ENCODE measurements at places on chromosomes 5 and 9.

DNA sequence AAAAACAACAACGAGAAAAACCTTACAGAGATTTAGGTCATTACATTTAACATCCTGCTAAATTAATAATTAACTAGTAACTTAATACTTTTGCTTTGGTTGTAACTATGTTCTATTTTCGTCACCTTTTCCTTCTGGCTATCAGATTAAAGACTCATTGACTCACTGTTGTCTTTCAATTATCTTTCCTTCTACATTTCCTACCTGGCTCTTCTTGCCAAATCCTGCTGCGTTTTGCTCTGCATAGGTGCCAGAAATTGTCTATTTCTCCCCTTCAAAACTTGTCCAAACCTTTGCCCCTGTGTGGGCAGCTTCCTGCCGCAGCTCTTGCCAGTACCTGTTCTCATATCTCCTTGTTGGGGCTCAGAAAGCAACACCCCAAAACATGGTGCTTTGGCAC lies 235.5 kb upstream of the ZNF608 start:
- DNase-seq: no peak

DNA sequence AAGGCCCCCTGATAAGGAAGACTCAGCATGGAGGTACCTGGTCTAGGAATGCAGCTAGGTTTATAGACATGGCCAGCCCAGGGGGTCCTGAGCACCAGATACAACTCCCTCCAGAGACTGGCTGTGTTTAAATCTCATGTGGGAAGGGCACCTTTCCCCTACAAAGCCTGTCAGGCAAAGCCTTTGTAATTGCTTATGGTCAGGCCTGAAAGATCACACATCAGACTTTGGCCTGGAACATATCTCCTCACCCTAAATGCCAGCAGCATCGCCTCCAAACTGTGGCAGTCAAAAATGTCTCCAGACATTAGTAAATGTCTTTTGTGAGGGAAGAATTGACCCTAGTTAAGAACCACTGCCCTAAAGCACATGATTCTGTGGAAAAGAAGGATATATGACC lies 51.6 kb upstream of the MACIR start:
- no peak for DNase-seq

DNA sequence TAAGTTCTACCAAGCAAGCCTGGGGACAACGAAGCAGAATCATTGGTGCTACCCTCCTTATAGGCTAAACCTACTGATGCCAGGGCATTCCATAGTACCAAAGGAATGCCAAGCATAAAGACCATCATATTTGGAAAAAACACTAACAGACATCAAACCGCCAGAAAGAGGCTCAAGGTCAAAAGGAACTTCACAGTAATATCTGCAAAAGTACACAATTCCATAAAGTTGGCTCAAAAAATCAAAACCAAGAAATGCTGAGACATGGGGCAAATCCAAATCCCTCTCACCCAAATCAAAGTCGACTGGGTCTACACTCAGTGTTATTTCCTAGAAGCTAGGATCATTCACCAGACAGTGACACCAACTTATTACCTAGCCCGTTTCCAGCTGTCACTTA lies 3.4 kb downstream of the VCP start:
- DNase-seq: no peak

GRCh38 chr9:15889555-15889954 lies 336.7 kb downstream of the CCDC171 start:
- no peak for DNase-seq

DNA sequence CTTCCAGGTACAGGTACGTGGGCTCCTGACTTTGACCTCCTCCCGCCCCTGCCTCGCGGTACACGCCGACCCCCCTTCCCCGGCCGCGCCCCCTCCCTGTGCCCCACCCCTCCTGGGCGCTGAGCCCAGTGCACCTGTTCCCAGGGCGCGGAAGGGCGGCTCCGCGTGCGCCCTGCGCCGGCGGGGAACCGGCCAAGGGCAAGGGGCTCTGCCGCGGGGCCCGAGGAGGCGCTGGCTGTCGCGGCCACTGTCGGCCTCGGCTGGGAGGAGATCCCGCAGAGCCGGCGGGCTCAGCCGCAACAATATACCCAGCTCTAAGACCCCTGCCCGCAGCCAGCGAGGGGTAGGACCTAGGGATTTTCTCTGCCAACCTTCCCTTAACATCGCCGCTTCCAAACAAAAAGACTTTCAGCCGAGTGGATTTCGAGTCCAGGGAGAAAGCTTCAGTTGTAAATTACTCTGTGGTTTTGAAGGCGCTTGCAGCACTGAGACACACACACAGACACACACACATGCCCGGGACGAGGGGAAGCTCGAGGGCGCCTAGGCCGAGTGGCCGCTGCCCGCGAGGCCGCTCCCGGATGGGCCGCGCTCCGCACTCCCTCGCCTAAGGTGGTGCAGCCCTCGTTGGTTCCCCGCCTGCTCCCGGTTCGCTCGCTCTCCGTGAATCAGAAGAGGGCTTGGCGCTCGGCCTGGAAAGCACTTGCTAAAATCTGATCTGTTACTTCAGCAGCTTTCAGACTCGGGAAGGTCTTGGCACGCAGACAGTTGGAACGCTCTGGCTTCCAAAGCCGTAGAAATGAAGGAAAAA lies 1.2 kb downstream of the FGF18 start:
- DNase-seq: peak; percentile 72

GRCh38 chr9:136787690-136788400 lies 3.3 kb upstream of the TMEM141 start:
- peak; percentile 77 for DNase-seq

DNA sequence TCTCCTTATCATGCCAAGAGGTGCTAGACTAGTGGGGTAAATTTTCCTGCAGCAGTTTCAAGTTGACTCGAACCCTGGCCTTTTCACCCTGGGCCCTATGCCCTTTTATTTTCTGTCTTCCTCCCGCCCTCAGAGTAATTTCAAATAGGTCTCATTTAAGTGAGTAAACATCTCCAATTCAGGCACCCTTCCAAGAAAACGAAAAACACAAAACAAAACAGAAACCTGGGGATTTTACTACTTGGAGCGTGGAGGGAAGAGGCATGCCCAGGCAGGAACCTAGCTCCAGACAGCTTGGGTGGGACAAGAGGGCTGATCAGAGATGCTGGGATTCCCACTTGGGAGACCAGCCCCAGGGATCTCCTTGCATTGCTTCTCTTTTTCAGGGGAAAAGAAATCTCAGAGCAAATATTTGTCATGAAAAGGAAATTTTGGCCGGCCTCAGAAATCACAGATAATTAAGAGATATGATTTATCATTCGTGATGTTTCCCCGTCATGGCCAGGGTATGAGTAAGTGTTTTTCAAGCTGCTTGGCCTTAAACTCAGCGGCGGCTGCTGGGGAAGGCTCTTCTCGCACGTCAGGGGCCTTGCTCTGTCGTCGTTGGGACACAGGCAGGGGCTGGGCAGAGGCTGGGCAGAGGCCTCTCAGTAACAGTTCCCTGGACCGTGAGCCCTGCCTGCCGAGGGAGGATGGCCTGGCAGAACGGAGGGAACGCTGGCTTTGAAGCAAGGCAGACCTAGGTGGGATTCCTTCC lies 248.6 kb upstream of the KLF4 start:
- DNase-seq: no peak
